Cortex of kidney (tissue), 1 donor: ENCODE measurements at places on chromosomes 5 and 9.

GRCh38 chr9:91766315-91767069 lies 183.5 kb downstream of the ROR2 start:
- DNase-seq: no peak

GRCh38 chr5:775961-776861 lies 8.3 kb downstream of the ZDHHC11B start:
- DNase-seq: no peak

DNA sequence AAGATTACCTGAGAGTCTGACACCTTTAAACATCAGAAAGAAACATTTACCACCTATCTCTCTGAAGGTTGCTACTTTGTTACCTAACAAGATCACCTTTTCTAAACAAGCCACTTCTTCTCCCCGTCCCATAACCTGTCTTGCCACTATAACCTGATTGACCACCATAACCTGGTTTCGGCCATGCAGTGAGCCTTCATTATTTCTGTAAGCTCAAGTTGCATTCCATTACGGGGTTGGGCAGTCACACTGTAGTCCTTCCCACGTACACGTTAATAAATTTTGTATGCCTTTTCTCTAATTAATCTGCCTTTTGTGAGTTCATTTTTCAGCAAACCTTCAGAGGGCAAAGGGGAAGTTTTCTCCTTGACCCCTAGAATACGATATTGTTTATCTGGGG lies 28.0 kb upstream of the CCNG1 start:
- no peak for DNase-seq

DNA sequence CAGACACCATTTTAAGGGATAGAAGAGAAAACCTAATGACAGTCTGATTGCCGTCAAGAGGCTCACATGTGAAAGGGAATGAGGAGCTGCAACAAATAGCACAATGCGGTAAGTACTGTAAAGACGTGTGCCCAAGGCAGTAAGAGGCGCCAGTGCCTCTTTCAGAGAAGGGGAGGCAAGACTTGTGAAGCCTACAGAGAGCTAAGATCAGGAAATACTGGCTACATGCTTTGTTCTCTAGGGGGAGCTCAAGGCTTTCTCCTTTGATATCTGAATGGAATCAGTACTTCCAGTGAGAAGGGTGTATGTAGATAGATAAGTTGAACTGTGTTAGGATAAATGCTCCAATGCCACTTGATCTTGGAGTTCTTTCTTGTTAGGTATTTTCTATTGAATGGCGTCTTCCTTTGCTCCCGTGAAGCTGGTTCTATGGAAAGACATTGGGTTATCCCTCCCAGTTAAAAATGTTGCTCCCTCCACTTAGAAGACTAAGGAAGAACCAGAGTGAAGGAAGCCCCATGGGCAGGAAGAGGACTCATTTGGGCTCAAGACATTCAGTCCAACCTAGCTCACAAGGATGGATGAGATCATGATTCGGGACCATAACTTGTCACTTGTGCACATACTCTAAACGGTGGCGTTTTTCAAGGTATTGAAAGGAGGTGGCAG lies 23.5 kb upstream of the ALDOB start:
- no peak for DNase-seq

DNA sequence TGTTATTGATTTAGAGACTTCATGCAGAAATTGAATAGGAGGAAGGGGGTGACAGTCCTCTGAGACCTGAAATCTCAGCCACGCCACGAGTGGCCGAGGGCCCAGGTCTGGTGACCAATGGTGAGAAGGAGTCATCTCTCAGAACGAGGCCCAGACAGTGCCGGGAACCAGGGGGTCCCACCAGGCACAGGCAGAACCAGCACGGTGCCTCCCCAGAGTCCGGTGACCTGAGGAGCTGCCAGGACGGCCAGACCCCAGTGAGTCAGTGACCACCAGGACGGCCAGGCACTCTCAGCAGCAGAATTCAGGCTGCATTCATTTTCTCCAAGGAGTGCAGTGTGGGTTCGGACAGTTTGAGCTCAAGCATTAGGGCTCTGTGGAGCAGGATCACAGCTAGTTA lies 43.8 kb upstream of the NKD2 start:
- no peak for DNase-seq

GRCh38 chr5:177358370-177358819 lies 671 bp downstream of the RGS14 start:
- no peak for DNase-seq

- DNase-seq: no peak
Measured at GRCh38 chr9:97577051-97577450, 56.1 kb downstream of the TSTD2 start.

DNA sequence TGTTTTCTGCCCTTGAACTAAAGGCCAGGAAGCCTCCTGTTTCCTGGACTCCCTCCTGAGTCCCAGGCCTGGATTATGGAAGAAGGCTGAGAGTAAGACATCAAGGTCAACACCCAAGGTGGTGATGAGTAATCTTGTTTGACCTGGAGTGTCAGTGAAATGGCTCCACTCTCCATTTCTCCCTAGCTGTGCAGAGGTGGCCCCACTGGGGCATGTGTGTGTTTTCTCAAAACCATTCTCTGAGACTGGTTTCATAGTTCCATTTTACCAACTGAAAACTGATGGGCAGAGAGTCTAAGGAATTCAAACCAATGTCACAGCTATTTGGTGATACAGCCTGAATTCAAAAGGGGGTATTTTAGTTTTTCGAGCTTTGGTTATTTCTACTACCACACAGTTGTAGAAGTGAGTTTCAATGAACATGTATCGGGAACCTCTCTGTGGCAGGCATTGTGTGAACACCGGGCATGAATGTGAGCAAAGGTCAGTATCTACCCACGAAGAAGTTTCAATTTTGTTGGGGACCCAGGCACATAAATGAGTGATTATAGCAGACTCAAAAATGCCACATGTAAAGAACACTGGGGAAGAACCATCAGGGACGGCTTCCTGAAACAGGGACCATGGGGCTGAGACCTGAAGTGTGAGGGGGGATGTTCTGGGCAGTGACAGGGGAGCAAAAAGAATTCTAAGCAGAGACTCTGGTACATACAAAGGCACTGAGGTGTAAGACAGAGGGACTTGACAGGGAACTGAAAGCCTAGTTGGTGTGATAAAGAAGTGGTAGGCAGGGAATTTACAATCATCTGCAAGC lies 269.6 kb upstream of the KLF4 start:
- no peak for DNase-seq

DNA sequence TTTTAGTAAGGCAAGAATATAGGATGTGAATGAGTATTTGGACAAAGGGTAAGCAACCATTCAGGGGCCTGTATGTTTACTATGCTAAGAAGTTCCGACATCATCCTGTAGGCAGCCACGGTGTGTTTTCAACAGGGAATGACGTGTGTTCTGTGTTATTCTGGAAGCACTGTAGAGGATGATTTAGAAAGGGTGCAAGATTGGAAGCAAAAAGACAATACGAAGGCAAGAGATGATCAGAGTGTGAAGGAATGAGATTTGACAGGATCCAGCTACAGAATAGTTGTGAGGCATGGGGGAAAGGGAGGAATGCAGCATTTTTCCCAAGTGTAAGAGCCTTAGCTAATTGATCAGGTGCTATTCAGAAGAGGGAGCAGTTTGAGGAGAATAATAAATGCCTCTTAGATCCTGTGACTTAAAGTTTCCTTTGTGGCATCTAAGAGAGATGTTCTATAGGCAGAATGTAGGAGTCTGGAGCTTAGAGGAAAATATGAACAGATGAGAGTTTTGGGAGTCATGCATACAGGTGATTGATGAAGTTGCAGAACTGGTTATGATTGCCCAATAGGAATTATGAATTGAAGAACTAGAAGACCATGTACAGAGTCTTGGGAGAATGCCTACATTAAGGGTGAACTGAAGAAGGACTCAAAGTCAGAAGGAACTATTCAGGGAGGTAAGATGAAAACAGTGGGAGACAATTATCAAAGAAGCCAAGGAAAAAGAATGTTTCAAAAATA lies 2.5 kb downstream of the SMC5 start:
- no peak for DNase-seq
